Glutamatergic neuron (in vitro differentiated cells): ENCODE measurements at places on chromosomes 1 and 21. TPM values are rescaled to one million over a fixed set of nuclear protein-coding genes. Genes with fewer than 3 reads are reported as not detected.

- H3K4me1 ChIP-seq, result peaks cover 2% of the 10 kb centered on the region
- peaks cover 2% of the 10 kb centered on the region for H3K27me3 ChIP-seq
- H3K27ac ChIP-seq, result no peak overlapping the region
- H3K4me3 ChIP-seq, result no peak overlapping the region
Measured at GRCh38 chr1:244075247-244075722, 24.2 kb downstream of the ZBTB18 start.

SPRR2B gene
- not detected for total RNA-seq

GRCh38 chr1:229058111-229058561 lies 212.8 kb upstream of the RAB4A start:
- no peaks in the 10 kb centered on the region for H3K36me3 ChIP-seq
- peaks cover 1% of the 10 kb centered on the region for H3K4me1 ChIP-seq
- H3K4me3 ChIP-seq, result no peak overlapping the region
- H3K27me3 ChIP-seq, result peaks cover 6% of the 10 kb centered on the region

STIL gene
- 5.4 TPM for total RNA-seq

DNA sequence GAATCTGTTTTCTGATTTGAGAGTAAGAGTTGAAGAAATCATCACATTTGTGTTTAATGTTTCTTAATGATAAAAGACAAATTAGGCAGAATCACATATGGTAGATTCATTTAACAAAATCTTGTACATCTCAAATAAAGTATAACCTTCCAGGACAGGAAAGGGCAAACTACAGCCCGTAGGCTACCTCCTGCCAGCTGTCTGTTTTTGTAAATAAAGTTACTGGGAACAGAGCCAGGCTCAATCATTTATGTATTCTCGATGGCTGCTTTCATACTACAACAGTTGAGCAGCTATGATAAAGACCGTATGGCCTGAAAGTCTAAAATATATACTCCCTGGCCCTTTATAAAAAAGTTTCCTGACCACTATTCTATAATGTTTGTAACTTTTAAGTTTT lies 204.1 kb downstream of the COL24A1 start:
- no peak for DNase-seq
- no peaks in the 10 kb centered on the region for H3K36me3 ChIP-seq
- H3K4me1 ChIP-seq, result no peaks in the 10 kb centered on the region
- H3K27me3 ChIP-seq, result no peaks in the 10 kb centered on the region
- no peak overlapping the region for H3K4me3 ChIP-seq
- no peak overlapping the region for H3K27ac ChIP-seq
